Activated T-helper 1 cell treated with anti-CD3 and anti-CD28 coated beads, Interleukin-2, amount 50 U/mL, for 16 hours (primary cell): ENCODE measurements at places on chromosomes 6 and 20.

DNA sequence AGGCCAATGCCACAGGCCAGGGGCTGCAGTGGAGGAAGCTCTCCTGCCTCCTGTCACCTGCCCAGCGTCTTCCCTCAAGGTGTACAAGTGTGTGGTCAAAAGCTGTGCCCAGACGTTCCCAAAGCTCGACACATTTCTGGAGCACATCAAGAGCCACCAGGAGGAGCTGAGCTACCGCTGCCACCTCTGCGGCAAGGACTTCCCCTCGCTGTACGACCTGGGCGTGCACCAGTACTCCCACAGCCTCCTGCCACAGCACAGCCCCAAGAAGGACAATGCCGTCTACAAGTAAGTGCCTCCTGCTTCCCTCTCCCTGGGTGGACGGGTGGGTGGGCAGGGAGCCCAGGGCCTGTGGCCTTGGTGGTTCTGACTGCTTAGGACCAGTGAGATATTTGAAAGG lies 38.2 kb downstream of the ZNF341 start:
- no peak for DNase-seq

DNA sequence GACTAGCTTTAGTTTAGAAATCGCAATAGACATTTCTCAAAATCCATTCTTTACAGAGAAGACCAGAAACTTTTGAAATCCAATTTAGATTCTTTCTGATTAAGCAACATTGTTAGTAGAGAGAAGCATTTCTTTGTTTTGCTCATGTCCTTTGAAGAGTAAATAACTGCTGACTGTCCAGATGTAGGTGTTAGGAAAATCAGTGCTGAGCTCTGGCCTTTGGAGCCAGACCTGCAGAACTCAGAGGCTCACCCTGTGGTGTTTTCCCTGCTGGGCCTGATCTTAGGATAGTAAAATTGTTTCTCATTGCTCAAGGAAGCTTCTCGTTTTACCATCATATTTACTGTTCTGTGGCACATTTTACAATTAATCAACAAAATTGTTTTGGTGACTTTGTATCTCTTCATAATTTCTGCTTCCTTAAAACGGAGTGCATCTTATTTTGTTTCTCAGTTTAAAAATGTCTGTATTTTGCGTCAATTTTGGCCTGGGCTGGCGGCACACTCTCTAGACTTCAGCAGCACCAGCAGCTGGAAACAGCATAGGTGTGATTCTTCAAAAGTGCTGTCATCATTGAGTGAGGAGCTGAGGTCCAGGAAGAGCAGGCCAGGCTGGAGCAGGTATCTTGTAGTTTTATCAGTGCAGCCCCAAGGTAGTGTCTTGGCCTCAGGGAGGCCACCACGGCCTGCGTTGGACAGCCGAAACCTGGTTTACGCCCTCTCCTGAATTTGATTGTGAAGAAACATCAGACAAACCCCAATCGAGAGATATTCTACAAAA lies 8.3 kb upstream of the ZDHHC14 start:
- DNase-seq, result no peak

- DNase-seq, result no peak
Measured at GRCh38 chr6:5217356-5217755, 43.4 kb downstream of the LYRM4 start.

- DNase-seq, result no peak
Measured at GRCh38 chr20:62595491-62595890, 46.8 kb upstream of the SLCO4A1 start.
